ENCODE measurements at places on chromosomes 1 and 21.

DNA sequence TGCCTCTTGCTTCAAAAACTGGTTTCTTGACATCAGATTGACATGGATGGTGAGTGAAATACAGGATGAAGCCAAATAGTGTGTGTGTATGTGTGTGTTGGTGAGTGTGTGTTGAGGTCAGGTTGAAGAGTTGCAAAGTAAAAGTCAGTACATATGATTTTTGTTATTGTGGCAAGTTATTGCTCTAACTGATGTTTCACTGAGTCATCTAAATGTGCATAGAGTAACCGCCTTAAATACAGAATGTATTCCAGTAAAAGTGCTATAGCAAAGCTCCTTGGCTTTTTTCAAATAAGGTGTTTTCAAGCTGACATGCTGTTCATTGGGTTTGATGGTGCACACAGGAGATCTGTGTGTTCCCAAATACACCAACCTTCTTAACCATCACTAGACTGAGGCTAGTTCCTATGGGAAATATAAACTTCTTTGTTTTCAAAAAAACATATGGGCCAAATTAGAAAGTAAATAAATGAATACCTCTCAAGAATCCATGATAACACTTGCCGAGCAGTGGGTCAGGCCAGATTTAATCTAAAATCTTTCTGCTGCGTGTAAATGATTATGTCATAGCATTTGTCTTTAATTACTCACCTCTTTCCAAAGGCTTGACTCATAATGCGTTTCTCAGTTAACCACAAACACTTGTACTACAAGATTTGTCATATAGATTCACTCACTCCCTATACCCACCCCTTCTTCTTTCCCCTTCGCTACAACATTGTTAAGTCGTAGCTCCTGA, 151.1 kb downstream of the LYPLAL1 start:
- DNase-seq, result no peak

DNA sequence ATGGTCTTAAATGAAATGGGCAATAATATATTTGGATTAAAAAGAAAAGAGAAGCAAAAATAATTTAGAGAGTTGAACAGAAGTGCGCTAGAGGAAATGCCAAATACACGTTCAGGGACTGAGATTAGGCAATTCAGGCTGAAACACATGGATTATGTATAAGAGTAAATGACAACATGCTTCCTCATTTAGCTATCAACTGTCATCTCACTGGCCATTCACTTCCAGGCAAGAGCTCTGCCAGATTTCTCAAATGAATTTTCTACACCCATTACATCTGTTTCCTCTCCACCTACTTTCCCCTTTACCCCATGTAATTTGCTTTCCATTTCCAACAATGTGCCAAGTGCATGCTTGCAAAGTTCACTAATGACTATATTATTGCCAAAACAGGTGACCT, 582.4 kb downstream of the LTN1 start:
- DNase-seq, result no peak

DNA sequence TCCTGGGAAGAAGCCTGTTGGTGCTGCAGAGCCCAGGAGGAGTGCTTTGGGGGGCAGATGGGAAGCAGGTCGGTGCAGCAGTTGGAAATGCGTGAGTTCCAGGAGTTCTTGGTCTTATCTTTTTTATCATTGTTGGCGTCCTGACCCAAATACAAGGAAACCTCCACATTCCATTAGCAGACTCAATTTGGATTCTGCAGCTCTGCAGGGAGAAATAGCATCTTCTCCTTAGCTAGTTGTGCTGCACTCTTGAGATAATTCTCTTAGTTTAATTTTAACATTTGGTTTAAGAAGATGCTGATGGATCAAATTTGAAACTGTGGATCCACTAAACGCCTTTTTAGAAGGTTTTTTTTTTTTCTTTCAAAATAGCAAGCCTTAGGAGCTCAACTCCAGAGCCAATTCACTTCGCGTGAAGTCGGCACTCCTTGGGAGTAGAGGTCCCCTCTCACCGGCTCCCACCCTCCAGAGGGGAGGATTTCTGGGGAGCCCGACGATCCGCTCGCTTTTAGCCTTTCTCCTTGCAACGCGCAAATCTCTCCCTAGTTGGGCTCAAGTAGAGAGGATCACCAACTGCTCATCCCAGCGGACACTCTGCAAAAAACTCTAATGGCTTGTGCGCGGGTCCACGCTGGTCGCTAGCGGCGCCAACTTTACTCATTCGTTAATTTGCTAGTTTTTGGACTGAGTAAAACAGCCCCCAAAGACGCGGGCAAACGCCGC, 1.3 kb downstream of the PLD5 start:
- no peak for DNase-seq

GRCh38 chr1:62849031-62849430, 65.1 kb downstream of the ATG4C start:
- DNase-seq, result no peak

- no peak for DNase-seq
Measured at GRCh38 chr21:44943686-44944550, 4.1 kb downstream of the SLX9 start.

All from stimulated activated CD4-positive, alpha-beta T cell treated with anti-CD3 and anti-CD28 coated beads, Interleukin-15, amount 100 ng/mL, for 1 hour (primary cell).